Daoy (cell line): ENCODE measurements at places on chromosomes 16 and 17. TPM values are rescaled to one million over a fixed set of nuclear protein-coding genes. Genes with fewer than 3 reads are reported as not detected.

Gene MYH2
- total RNA-seq: not detected in 2 replicates

Gene ZFHX3
- 1.5 and 2.0 TPM in 2 replicates for total RNA-seq

Gene ATP6V0D1
- total RNA-seq: 56.2 and 66.9 TPM in 2 replicates

Gene PARN
- total RNA-seq: 50.6 and 51.1 TPM in 2 replicates

Gene CCL3
- total RNA-seq: 0.46 TPM in 1 of 2 replicates, not detected in the other

Gene CES1
- total RNA-seq: 0.17 and 9.0 TPM in 2 replicates

Gene CCDC154
- not detected in 2 replicates for total RNA-seq

Gene ORC6
- total RNA-seq: 38.9 and 50.6 TPM in 2 replicates

Gene TAC4
- total RNA-seq: not detected in 2 replicates

Gene ITGA3
- total RNA-seq: 70.8 and 76.5 TPM in 2 replicates

Gene KATNIP
- total RNA-seq: 4.3 and 6.8 TPM in 2 replicates

Gene MEIOB
- not detected in 2 replicates for total RNA-seq

Gene CES5A
- total RNA-seq: not detected in 2 replicates

Gene SLC47A1
- not detected in 2 replicates for total RNA-seq
